ENCODE measurements at places on chromosomes 11 and 22.

DNA sequence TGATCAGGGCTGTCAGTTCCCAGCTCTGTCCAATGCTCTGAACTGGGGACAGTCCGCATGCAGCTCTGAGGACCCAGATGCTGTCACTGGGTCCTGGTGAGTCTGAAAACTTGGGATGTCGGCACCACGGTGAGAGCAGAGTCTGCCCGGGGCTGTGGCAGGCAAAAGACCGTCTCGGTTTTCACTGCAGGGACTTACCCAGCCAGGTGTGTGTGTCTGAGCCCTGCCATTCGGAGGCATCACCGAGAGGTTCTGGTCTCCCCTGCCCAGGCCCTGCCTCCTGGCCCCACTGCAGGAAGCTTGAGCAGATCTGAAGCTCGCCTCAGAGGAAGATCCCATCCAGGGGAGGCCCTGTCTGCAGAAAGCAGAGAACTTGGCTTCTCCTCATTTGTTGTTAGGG, 5.2 kb downstream of the TP53AIP1 start:
- no peak for DNase-seq

DNA sequence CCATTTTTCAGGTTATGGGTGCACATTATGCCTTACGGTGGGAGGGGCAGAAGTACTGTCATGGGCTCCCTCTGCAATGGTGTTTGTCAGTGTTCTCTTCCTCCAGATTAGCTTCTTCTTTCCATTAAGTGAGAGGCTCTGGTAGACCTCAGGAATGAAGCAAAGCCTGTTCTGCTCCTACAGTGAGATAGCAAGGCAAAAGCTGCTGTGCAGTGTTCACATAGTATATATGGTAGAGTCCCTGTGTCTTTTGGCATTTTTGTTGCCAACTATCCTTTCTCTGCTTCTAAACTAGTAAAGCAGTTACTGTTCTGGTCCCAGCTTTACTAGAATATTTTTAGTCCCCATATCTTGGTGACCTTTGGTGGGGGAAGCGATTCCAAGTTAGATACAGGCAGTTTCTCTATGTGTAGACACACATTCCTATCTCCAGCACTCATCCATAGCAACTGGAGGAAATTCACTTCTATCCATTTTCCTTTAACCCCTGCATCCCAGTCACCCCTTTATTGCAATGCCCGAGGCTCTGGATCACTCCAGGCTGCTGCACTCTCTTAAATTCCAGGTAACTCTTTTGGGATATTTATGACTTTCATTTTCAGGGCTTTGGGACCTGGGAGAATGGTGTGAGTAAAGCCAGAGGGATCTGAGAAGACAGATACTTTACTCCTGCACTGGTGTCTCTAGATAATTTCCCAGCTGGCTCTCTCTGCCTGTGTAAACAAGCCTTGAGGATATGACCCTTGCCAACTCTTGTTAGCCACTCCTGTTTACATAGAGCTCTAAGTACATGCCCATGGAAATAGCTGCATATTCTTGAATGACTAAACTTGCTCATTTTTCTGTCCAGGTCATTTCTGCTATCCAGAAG, 3.9 kb upstream of the TRIM34 start:
- DNase-seq, result no peak

- peak; percentile 96 for DNase-seq
These were observed 2.0 kb downstream of the GGA1 start for GRCh38 chr22:37610480-37611129.

DNA sequence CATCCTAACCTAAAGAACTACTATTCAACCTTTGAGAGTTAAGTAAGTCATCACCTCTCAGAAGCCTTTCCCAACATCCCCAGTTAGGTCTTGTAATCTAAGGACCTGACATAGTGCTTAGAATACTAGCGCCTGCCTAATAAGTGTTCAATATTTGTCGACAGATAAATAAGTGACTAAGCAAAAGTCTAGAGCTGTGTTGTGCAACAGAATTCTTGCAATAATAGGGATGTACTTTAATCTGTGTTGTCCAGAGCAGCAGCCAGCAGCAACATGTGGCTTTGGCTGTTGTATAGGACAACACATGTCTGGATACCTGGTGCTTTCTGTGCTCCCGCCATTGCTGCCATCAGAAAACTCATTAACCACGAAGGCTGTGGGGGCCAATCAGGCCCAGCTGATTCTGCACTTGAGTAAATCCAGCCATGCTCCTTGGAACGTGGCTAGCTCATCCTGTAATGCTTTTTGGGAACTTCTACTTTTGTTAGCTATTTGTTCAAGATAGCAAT, 66.8 kb upstream of the NTM start:
- DNase-seq, result no peak

DNA sequence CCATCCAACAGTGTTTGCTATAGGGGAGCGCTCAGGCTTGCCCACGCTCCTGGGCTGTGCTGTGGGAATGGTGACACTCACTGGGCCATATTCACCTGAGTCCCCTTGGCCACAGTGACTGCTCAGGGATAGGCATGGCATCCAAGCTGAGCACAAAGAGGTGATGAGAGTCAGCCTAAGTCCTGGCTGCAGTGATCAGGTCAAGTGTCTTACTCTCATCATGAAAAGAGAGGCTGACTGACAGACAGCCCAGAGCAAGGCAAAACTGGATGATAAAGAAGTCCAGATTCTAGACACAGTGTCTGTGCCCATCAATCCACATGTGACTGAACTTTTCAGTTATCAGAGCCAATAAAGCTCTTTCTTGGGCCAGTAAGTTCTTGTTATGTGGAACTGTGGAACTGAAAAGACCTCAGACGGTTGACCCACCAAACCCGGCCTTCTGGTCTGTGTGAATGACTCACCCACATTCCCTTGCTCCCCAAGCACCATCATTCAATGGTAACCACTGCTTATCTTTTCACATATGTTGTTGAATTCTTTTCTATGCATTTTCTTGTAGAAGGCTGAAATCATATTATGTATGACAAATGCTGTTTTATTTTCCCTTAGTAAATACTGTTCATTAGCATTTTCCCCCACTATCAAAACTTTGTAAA, 43.2 kb upstream of the YPEL1 start:
- no peak for DNase-seq

DNA sequence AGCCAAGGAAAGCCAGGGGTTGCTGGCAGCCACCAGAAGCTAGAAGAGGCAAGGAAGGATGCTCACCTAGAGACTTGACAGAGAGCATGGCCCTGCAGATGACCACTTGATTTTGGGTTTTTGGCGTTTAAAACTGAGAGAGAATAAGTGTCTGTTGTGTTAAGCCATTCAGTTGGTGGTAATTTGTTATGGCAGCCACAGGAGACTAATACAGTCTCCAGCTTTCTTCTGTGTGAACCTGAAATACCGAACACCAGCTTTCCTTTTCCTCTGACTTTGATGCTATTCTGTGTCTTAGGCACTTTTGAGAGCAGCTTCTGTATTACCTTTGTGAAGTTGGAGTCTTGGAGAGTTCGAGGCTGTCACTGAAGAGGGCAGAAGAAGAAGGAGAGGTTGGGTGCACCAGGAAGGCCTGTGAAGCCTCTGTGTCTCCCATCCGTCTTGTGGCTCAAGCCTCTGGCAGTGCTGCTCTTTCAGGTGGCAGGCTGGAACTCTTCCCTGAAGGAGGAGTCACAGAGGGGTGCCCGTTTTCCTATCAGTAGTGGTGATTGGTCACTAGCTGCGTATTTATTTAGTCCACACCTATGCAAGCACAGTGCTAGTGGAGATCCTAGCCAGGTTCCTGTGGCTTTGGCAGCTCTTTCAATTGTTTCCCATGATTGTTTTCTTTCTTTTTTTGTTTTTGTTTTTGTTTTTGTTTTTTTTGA, 2.5 kb downstream of the TBC1D22A start:
- DNase-seq, result no peak

DNA sequence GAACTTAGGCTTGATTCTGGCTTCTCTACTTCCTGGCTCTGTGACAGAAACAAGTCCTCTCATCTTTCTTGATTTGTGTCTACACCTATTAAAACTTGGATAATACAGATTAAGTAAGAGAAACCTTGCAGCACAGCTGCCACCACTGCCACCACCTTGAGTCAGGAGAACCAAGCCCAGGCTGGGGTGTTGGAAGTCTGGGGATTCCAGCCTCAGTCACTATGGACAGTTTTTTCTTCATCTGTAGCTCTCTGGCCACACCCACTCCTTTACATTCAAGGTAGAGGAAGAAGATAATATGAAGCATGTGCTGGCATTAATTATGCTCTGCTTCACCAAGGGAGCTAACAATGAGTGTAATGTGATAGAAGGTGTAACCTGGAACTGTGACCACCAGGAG, 75.7 kb downstream of the RELT start:
- peak; percentile 50 for DNase-seq

GRCh38 chr22:39181778-39182177, 29.3 kb upstream of the CBX7 start:
- DNase-seq, result no peak

DNA sequence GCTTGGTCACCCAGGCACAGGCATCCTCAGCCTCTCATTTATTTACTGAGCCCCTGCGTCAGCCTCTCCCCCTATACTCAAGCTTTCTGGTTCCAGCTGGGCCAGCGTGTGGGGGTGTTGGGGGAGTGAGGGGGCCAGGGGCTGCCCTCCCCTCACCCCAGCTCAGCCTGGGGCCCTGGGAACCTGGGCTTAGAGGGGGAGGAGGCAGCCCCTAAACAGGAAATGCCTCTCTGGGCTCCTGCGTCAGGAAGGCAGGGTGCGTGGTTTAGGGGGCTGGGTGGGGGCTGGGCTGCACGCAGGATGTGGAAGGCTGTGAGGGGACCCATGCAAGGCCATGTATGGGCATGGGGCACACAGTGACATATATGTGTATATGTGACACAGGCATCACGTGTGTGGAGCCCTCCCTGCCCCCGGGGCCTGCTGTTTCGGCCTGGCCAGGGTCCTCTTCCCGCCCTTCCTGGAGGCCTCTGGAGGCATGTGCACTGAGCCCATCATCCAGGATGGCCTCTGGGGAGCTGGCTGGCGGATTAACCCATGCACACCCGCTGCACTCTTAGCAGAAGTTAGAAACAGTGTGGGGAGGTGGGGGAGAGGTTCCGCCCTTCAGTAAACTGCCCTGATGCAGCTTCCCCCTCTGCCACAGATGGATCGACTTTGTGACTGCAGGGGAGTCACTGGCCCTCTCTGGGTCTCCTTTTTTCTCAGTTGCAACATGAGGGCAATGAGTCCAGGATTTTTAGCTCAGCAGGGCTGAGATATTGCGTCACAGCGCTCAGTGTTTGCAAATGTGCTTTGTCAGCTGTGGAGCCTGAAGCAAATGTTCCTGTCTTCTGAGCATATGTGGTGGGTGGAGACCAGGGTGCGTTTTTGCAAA, 1.1 kb upstream of the CD248 start:
- peak; percentile 85 for DNase-seq

DNA sequence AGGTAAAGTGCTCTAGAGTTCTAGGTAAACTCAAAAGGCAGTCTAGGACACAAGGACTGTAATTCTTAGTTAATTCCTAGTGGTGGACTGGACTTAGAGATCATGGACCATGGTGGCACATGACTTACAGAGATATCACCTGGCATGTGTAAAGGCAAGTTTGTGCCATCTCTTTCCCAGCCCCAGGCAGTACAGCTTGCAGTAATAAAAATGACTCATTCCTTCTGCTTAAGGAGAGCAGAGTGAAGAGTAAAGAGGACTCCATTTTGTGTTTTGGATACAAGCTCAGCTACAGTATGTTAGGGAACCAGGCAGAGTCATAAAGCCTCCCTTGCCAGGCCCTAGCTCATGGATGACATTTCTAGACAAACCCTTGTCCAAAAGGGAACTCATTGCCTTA, 629.9 kb downstream of the JRKL start:
- DNase-seq, result no peak

GRCh38 chr11:112523477-112523876, 262.8 kb upstream of the PLET1 start:
- peak; percentile 47 for DNase-seq

- no peak for DNase-seq
These were observed 16.1 kb downstream of the ACO2 start for GRCh38 chr22:41485033-41485432.

- DNase-seq, result no peak
These were observed 99.9 kb upstream of the CD44 start for GRCh38 chr11:35039076-35039475.

DNA sequence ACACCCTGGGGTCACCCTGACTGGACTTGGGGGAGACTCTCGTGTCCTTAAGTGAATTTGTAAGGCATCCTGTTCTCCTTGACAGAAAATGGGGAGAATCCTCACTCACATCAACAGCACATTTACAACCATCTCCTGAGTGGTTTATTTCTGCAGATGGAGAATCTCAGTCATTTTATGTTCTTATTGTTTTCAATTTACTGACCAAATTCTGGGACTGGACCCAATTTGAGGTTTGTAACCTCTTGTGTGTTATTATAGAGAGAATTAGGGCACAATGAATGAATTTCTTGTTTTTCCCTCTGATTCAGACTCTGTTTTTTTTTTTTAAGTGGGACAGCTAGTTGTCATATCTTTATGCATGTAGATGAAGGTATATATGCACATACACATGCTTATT, 104.9 kb downstream of the ADAMTS15 start:
- no peak for DNase-seq

GRCh38 chr11:35539256-35539655, 13.8 kb upstream of the PAMR1 start:
- DNase-seq, result no peak

- DNase-seq, result no peak
These were observed 21.7 kb upstream of the NRGN start for GRCh38 chr11:124717786-124718651.

GRCh38 chr22:17477391-17477833, 85.9 kb upstream of the SLC25A18 start:
- DNase-seq, result peak; percentile 76

DNA sequence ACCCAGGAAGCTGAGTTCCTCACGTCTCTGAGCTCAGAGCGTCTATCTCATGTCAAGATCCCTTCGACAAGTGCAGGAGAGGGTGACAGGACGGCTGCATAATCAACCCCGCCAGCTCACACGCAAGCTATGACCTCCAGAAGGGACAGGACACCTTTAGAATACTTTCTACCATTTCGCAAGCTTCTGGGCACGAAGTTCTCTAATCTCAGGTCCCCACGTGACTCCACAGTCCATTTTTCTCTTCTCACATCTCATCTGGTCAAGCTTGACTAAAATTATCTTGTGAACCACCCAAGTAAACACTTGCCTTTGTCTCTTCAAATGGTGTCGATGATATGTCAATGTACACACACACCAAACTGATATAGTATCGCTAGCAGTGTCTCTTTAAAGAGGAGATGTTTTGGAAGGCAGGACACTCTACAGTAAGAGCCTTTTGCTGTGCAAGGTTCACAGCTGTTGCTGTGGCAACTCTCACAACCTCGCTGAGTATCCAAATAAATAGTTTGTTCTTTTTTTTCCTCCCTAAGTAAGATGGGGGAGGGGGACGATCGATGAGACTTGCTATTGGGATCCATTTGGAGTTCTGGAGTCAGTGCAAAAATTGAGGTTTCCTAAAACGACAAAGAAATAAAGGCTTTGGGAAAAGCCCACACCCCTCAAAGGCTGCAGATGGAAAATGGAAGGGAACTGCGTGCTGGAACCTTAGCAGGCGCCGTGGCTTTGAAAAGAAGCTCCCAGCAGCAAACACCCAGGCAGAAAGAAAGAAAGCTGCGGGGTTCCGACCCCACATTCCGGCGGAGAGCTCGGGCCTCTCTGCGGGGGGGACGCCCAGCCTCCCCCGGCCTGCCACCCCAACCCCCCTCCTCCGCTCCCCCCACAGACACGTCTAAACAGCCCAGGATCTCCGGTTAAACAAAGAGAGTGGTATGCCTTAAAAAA, 215.4 kb upstream of the UBASH3B start:
- DNase-seq, result no peak

- DNase-seq, result no peak
These were observed 20.0 kb downstream of the MUC5AC start for GRCh38 chr11:1177771-1178090.
